T-helper 9 cell (primary cell): ENCODE measurements at places on chromosomes 5 and 9.

GRCh38 chr9:131691969-131692611, 47.8 kb downstream of the RAPGEF1 start:
- DNase-seq = no peak

GRCh38 chr9:128285033-128285784, 9.1 kb downstream of the SWI5 start:
- DNase-seq = no peak

DNA sequence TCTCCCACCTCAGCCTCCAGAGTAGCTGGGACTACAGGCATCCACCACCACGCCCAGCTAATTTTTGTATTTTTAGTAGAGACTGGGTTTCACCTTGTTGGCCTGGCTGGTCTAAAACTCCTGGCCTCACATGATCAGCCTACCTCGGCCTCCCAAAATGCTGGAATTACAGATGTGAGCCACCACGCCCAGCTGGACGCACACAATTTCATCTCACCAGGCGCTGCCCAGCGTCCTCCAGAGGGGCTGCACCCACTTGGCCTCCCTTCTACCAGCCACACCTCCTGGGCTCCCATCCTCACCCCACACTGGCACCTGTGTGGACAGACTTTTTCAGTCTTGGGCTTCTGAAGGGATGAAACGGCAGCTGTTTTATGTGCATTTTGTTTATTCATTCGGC, 3.8 kb upstream of the EXOC3 start:
- DNase-seq = no peak

- DNase-seq = no peak
Observed at GRCh38 chr9:38761999-38762398, 42.1 kb upstream of the FAM240B start.

- DNase-seq = no peak
Observed at GRCh38 chr9:136935651-136936050, 8.9 kb downstream of the FBXW5 start.

- DNase-seq = no peak
Observed at GRCh38 chr9:126533926-126534310, 79.8 kb upstream of the LMX1B start.

DNA sequence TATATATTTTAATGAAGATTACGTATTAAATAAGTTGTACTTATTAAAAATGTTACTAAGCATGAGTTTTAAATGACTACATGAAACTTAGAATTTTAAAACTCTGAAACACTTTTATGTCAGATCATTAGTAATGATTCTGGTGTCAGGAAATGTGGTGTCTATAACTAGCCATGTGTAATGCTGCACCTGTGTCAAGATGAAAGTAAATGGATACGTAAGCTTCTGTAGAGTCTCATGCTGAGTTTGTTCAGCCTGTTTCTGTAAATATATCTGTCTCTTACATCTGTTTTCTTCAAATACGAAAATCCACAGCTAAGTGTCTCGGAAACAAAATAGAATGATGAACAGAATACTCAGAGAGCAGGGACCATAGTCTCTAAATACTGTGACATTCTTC, 278.0 kb upstream of the SMC2 start:
- no peak for DNase-seq

- DNase-seq = no peak
Observed at GRCh38 chr9:128053560-128053959, 13.6 kb downstream of the NAIF1 start.

GRCh38 chr5:39665328-39665727, 240.5 kb upstream of the DAB2 start:
- DNase-seq = no peak

GRCh38 chr9:113682297-113682771, 193.8 kb upstream of the ZNF618 start:
- DNase-seq = peak; percentile 39

DNA sequence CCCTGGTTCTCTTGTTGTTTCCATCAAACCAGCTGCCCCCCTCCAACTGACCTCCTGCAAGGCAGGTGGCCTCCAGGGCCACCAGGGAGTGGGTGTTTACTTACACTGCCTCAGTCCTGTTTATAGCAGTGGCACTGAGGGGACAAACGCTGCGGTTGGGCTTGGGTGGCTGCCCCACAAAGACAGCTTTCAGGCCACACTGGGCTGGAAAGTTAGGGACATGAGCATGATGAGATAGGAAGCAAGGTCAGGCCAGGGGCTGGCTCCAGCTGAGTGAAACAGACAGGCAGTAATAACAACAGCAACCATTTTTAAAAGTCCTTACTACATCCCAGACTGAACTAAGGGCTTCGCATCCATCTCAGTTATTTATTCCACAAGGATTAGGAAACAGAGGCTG, 20.6 kb downstream of the BOD1 start:
- DNase-seq = no peak

- no peak for DNase-seq
Observed at GRCh38 chr5:26807231-26808199, 230.9 kb downstream of the CDH9 start.

DNA sequence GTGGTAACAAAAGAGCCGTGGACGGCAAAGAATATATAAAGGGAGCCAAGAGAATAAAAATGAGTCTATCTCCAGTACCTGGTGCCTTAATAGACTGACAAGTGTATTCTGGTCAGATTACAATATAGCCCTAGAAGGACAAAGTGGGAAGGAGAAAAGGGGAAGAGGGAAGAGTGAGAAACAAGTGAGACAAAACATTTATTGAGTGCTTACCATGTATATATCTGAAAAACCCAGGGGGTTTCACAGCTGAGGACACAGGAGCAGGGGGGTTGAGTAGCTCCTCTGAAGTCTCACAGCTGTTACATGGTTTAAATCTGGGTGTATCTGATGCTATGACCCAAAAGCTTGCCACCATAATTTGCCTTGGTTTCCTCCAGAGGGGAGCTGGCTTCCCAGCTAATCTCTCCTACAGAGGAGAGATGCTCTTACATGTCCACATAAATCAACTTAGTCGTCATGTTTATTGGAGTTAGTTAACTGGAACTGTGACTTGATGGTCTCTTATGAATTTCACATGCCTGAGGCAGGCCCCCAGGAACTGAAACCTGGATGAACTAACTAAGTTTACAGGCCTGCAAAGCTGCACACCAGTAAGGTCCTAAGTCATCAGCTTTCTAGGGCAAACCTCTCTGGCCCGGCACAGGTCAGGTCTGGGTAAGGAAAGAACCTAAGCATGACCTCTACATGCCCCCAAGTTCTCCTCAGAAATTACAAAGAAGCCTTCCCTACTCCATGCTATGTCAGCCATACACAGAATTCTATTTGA, 15.5 kb downstream of the SIL1 start:
- DNase-seq = no peak

- peak; percentile 48 for DNase-seq
Observed at GRCh38 chr9:133677126-133678010, 41.2 kb downstream of the DBH start.

- no peak for DNase-seq
Observed at GRCh38 chr9:26579056-26579455, 313.5 kb downstream of the CAAP1 start.

DNA sequence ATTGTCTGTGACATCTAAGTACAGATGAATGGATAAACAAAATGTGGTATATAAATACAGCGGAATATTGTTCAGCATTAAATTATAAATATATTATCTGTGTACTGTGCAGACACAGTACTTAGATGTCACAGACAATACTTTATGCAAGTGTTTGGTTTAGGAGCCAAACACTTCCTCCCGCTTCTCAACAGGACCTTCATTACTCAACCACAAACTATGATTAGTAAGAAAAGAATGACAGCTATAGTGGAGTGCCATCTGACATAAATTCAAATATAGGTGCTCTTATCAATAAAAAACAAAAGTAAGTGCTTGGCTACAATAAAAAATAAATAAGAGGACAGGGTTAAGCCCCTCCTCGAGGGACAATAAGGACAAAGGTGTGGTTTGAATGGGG, 38.9 kb upstream of the STX17 start:
- no peak for DNase-seq

- DNase-seq = no peak
Observed at GRCh38 chr9:92094655-92095054, 20.6 kb downstream of the SPTLC1 start.

DNA sequence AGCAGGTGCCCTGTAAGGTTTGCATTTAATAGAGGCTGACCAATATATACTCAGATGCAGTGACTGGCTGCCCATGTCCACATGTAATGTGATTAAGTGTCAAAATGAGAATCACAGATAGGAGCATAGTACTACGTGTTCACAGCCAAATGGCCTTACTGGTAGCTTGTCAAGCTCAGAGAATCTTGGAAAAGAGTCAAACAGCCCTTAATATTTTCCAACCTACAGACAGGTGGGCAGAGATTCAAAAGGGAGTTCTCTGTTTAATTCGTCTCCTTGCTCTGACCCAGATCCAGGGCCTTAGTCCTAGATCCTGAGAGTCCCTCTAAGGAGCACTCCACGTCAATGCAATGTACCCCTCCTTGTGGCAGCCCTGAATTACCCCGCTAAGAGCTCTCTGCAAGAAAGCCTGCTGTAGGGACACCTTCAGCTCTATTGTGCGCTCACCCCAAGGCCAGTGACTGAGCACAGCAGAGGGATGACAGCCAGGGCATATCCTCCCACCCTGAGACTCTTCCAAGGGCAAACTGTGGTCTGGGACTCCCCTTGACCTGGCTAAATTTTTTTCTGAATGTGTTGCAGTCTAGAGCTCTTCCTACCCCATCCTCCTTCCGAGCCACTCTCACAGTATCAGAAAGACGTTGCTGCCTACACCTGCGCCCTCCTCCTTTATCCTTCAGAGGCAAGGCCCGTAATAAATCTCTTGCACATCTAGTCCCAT, 159.2 kb downstream of the SNCAIP start:
- DNase-seq = no peak

DNA sequence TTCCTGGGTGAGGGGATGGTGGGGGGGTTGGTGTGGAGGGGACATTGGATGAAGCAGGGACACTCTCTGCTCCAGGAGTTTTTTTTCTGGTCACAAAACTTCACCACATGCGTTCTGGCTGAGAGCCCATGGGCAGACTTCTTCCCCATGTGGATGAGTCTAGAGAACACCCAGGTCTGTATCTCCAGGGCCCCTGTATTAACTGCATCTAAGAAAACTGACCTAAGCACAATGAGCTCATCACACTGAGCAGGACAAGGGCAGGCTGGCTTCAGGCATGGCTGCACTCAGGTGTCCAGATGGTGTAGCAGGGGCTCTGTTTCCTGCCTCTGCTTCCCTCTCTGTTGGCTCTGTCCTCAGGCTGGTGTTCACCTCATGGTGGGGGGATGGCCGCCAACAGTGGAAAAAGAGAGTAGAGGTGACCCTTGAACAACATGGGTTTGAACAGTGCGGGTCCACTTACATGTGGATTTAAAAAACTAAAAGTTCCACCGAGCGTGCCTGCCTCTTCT, 85.3 kb upstream of the STC2 start:
- DNase-seq = no peak

GRCh38 chr9:136232969-136233368, 12.6 kb downstream of the QSOX2 start:
- DNase-seq = no peak

GRCh38 chr5:66222455-66222854, 78.4 kb downstream of the SREK1 start:
- no peak for DNase-seq

- no peak for DNase-seq
Observed at GRCh38 chr9:11933926-11934325, 759.3 kb upstream of the TYRP1 start.

DNA sequence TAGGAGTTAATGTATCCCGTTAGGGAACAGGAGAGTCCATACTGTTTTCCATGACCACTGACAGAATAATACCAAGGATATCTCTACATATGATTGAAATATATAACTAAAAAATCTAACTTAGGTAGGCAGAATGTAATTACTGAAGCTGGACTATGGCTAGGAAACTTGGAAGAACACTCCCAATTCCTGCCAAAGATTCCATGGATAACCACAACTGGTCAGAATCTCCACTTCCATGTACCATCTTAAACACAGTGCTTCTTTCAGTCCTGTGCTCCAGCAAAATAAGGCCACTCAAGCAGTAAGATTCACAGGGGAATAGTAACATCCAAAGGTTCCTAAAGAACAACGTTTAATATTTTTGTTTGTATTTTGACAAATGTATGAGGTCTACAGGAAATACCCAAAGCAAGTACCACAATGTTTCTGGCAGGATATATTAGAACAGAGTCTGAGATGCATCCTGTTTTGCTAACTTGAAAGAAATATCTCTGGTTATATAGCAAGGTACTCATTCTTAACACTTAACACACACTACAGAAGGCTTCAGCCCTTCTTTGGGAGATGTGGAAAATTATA, 295.0 kb downstream of the ADAMTS6 start:
- DNase-seq = no peak

- DNase-seq = peak; percentile 41
Observed at GRCh38 chr5:55903121-55903701, 52.1 kb downstream of the IL31RA start.

GRCh38 chr5:37921452-37921851, 81.6 kb upstream of the GDNF start:
- DNase-seq = no peak

- no peak for DNase-seq
Observed at GRCh38 chr5:69010476-69010875, 83.3 kb upstream of the SLC30A5 start.

- no peak for DNase-seq
Observed at GRCh38 chr9:85479305-85479704, 262.4 kb downstream of the AGTPBP1 start.

- no peak for DNase-seq
Observed at GRCh38 chr5:99587983-99588382, 659.2 kb upstream of the CHD1 start.

GRCh38 chr9:130868230-130868629, 28.4 kb downstream of the QRFP start:
- DNase-seq = no peak

DNA sequence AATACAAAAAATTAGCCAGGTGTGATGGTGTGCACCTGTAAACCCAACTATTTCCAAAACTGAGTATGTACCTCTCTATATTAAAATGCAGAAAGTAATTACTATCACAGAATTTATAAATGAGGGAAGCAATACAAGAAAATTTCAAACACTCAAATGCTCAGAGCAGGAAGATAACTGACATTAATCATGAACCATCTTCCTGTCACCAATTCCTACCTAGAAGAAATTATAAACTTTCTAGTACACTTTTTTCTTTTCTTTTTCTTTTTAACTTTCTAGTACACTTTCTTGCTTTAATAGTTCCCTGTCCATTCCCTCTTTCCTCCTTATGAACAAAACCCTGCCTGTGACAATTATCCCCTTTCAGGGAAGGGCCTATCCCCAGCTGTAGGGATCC, 106.8 kb downstream of the MED27 start:
- DNase-seq = no peak

DNA sequence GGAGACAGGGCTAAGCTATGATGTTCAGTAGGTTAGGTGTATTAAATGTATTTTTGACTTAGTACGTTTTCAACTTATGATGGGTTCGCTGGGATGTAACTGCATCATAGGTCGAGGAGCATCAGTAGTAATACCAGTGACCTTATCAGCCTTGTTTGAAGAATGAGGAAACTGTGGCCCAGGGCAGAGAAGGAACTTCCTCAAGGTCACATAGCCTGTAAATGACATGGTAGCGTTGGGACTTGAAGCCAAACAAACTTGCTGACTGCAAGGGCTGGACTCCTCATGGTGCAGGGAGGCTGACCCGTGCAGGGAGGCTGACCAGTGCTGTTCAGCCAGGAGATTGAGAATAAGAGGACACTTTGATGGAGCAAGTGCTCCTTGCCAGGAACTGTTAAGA, 21.3 kb upstream of the PTPN3 start:
- DNase-seq = no peak
